ENCODE measurements at places on chromosomes 5 and 9.

- no peak for DNase-seq
Measured at GRCh38 chr9:99595796-99596195, 225.9 kb upstream of the NR4A3 start.

GRCh38 chr9:75181750-75182149 is 93.4 kb downstream of the OSTF1 start:
- no peak for DNase-seq

DNA sequence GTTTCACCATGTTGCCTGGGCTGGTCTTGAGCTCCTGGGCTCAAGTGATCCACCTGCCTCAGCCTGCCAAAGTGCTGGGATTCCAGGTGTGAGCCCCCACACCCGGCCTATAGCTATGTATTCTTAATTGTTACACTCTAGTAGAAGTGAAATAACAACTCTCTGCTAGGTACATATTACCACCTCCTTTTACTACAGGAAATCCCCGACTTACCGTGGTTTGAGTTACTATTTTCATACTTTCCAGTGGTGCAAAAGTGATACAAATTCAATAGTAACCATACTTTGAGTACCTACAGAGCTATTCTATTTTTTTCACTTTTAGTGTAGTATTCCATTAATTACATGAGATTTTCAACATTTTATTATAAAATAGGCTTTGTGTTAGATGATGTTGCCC is 719 bp downstream of the ARL14EPL start:
- DNase-seq: no peak

DNA sequence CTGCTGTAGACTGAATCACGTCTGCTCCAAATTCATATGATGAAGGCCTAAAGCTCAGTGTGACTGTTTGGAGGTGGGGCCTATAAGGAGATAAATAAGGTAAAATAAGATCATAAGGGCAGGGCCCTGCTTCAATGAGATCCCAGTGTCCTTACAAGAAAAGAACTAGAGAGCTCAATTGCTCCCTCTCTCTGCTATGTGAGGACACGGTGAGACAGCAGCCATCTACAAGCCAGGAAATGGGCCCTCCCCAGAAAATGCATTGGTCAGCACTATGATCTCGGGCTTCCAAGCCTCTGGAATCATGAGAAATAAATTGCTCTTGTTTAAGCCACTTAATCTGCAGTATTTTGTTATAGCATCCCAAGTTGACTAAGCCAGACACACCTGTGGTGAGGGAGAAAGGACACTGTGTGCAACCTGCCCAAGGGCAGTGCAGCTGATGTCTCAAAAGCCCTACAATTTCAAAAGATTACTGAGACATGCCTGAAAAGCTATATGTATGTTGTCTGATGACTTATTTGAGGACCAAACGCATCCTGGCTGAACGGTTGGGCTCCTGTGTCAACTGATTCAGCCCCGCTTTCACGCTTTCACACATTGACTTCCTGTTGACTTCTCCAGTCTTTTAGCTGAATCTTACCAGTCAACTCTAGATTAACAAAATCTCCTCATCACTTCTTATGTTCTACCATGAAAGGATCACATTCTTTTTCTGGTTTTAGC is 13.2 kb downstream of the GZMK start:
- peak; percentile 78 for DNase-seq

- no peak for DNase-seq
Measured at GRCh38 chr9:107548298-107549142, 59.0 kb upstream of the KLF4 start.

DNA sequence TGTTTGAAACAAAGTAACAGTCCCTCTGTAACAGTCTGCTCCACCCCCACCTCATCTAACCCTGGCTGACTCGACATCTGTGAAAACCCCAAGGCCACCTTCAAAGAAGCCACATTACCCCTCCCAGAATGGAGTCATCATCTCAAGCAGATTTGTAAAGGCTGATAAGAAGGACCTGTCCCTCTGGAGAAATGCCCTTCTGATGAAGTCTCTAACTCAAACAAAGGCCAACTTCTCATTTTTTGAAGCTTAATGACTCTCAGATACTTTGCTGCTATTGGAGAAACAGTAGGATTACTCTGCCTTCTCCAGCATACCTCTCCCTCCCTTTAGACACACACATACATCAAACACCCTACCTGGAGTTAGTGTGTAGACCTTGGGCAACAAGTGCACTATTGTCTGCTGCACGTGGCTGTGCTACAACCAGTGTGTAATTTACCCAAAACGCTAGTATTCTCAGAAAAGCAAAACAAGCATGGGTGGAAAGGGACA is 5.3 kb upstream of the SUSD1 start:
- DNase-seq: peak; percentile 58

GRCh38 chr9:13675638-13676000 is 396.1 kb upstream of the MPDZ start:
- DNase-seq: no peak

DNA sequence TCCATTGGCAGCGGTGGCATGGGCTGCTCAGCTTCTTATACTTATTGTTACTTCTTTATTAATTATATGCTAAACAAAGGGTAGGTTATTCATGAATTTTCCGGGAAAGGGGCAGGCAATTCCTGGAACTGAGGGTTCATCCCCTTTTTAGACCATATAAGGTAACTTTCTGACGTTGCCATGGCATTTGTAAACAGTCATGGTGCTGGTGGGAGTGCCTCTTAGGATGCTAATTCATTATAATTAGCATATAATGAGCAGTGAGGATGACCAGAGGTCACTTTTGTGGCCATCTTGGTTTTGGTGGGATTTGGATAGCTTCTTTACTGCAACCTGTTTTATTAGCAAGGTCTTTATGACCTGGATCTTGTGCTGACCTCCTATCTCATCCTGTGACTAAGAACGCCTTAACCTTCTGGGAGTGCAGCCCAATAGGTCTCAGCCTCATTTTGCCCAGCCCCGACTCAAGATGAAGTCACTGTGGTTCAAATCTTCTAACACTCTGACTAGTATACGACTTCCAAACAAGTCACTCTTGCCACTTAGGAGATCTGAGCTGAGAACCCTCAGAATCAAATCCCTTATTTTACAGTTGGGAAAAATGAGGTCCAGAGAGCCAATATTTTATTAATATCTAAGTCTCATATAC is 237.5 kb downstream of the TRIM32 start:
- DNase-seq: no peak

- DNase-seq: no peak
Measured at GRCh38 chr5:151031554-151031953, 11.2 kb downstream of the GPX3 start.

GRCh38 chr9:1296331-1296730 is 246.2 kb downstream of the DMRT2 start:
- no peak for DNase-seq

GRCh38 chr9:78468231-78468630 is 171.3 kb downstream of the PSAT1 start:
- no peak for DNase-seq

DNA sequence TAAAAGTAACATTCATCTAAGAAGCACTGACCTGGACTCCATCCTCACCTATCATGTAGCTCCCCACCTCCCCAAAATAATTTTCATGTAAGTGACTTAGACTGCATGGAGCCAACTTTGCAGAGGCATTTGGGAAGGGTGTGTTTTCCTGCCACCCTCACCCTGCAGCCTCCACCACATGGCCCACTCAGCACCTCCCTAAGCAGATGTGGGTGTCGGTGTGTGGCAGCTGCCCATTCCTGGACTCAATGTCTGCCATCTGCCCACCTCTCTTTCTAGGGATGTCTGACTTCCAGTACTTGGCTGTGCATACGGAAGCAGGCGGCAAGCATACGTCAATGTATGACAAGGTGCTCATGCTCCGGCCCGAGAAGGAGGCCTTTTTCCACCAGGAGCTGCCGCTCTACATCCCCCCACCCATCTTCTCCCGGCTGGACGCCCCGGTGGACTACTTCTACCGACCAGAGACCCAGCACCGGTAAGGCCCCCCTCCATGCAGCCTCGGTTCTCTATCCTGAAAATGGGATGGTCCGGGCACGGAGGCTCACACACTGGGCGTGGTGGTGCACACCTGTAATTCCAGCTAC is 12.7 kb downstream of the GTF3C5 start:
- DNase-seq: no peak

- peak; percentile 49 for DNase-seq
Measured at GRCh38 chr5:141192110-141192725, at the start of gene PCDHB10. PCDHB10 (plus strand) TSS chr5:141192353; CDS start chr5:141192553, 200 bp downstream.

DNA sequence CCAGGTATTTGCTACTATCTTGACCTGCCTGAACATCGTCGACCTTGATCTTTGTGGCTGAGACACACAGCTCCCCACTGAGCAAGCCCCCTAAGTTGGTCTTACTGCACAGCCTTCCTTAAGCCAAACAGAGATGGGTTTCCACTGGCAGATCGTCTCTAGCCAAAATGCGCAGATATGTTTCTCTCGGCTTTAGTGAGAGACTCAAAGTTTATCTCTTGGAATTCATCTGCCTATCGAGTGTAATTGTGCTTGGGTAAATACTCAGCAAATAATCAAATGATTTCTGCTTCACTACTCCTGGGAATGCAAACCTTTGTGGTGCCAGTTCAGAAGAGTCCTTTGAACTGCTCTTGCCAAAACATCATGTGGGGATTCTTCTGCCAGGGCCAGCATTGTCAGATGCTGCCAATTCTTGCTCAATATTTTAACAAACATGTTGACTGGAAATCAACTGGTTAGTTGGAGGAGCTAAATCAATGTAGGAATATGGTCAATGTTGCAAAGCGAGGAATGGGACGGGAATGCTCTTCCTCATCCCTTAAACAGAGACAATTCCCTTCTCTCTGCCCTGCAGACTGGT is 141.2 kb upstream of the SLC28A3 start:
- DNase-seq: no peak

DNA sequence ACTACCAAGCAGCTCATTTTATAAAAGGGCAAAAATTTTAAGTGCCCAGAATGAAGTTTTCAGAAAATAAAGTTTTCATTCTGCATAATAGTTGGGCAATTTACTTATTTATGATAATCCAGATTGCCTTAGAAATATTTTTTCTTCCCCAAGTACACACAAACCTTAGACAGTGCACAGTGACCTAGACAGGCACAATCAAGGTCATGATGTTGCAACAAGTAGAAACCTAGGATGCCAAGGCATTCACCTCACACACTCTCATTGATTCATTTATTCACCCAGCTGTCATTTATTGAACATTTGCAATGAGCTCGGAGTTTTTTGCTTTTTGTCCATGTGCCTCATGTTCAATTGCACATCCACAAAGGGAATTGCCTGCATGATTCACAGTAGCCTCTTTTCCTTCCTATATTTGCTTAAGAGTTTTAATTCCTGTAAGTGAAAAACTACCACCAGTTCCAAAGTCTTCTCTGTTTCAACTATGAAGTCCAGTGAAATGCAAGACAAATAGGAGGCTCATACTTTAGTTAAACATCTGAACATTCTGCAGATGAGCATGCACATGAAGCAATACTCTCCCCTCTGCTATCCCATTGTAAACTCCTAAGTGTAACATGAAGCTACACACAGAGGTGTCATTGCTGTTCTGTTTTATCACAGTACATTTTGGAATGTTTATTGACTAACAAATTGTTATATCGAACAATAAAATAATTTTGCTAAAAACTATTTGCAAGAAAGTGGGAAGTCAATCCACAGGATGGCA is 122.9 kb downstream of the HINT1 start:
- DNase-seq: no peak

GRCh38 chr5:101024299-101024698 is 121.2 kb upstream of the ST8SIA4 start:
- no peak for DNase-seq

- no peak for DNase-seq
Measured at GRCh38 chr5:77419644-77420582, 72.2 kb downstream of the WDR41 start.

GRCh38 chr5:113050721-113051382 is 74.3 kb downstream of the DCP2 start:
- peak; percentile 56 for DNase-seq

- DNase-seq: no peak
Measured at GRCh38 chr5:140794595-140795258, at the start of gene PCDHA2. PCDHA2 (plus strand) TSS chr5:140794852.

- DNase-seq: no peak
Measured at GRCh38 chr5:3105581-3105980, 354.1 kb upstream of the IRX2 start.

- DNase-seq: no peak
Measured at GRCh38 chr5:170256571-170256970, 23.8 kb downstream of the C5orf58 start.

DNA sequence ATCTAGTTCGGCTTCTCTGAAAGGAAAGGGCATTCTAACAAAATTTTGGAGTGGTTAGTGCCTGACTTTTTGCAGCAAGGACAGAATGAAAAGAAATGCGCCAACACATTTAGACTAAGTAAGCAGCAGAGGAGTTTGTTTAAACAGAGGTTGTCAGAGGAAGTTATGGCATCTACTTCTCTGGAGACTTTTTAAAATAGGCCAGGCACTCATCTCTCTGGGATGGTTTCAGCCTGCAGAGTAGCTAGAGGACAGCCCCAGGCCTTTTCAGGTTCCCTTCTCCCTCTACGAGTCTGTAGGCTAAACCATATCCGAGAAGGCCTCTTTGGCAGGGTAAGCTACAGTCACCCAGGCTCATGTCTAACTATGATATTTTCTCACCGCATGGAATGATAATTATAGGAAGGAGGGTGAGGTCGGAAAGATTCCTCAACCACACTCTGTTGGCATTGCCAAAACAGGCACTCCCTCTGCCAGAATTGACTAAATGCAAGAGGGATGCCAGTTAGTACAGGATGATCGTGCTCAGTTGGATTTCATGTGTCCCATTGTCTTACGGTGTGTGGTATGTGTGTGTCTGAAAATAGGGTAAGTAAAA is 1.4 kb upstream of the CTXN3 start:
- no peak for DNase-seq

GRCh38 chr9:125632321-125633115 is 74.5 kb downstream of the MAPKAP1 start:
- DNase-seq: peak; percentile 63

DNA sequence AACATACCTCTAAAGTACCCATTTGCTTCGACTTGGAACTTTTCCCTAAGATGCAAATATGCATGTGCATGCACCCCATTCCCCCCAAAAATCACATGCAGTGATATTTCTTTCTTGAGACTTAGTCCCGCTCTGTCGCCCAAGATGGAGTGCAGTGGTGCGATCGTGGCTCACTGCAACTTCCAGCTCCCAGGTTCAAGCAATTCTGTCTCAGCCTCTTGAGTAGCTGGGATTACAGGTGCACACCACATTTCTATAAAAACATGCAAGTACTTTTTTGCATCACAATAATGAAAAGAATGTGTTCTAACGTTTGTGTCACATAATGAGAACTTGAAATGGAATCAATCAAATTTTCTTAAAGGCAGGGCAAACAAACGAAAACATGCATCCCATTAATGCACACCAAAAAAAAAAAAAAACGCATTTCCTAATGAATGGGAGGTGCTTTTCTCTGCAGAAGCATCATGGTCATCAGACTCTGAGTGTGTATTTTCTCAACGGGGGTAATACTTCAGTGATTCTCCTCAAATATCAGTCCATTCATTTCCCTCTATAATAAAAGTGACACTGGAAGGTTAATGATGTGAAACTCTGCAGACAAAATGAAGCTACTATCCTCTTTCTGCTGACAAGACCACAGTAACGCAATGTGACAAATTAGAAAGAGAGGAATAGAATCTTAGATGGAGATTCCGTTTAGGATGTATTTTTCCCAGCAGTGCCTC is 389.4 kb downstream of the CTNND2 start:
- no peak for DNase-seq
